ENCODE measurements at places on chromosomes 2 and 18.

DNA sequence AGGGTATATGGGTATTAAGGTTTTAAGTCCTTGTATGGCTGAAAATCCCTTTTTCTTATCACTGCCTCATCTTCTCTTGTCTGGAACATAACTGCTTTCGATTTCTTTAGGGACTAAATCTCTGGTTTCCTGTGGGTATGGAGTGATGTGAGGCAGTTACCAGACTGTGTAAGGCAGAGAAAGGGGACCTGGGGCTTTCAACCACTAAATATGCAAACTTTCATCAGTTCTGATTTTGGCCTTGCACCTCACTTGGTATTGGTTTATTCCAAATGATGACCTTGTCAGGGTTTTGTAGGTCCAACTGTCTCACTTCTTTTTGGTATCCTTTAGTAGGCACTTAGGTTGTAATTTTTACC is 9.3 kb downstream of the MAP4K4 start:
- no peak for DNase-seq

DNA sequence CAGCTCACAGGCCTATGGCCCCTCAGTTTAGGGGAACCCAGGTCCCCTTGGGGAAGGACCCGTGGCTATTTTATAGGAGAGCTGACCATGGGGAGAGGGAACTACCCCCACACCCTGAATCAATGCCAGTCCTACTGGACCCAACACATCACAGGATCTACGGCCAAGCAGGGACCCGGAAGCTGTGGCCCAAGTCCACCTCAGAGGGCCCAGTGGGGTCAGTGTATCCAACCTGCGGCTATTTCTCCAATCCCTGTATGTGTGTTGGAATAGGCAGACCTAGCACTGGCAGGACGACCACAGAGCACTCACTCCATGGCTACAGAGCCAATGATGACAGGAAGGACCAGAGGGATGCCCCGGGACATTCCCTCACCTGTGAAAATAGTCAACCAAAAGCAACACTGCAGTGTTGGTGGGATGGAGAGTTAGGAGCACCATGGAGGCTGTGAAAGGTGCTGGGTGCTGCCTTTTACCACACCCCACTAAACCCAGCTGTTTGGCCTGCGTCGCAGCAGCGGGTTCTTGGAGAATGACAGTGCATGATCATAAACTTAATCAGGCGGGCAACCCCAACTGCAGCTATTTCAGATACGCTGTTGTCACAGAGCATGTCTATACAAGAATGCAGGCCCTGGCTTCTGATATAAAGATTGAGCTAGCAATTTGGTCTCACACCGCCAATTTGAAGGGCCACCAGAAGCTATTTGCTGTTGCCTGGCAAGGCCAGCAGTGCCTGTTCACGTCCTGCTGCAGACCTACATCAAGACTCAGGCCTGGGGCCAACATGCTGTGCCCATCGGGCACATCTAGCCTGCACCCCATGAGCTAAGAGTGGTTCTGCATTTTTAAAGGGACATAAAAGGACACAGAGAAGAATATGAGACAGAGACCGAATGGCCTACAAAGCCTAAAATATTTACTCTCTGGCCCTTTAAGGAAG is 110.4 kb downstream of the EIPR1 start:
- DNase-seq = no peak

- DNase-seq = no peak
These were observed 24.5 kb downstream of the LOXHD1 start for GRCh38 chr18:46632401-46633071.

GRCh38 chr2:173755798-173756197 is 209.4 kb downstream of the SP3 start:
- DNase-seq = no peak

DNA sequence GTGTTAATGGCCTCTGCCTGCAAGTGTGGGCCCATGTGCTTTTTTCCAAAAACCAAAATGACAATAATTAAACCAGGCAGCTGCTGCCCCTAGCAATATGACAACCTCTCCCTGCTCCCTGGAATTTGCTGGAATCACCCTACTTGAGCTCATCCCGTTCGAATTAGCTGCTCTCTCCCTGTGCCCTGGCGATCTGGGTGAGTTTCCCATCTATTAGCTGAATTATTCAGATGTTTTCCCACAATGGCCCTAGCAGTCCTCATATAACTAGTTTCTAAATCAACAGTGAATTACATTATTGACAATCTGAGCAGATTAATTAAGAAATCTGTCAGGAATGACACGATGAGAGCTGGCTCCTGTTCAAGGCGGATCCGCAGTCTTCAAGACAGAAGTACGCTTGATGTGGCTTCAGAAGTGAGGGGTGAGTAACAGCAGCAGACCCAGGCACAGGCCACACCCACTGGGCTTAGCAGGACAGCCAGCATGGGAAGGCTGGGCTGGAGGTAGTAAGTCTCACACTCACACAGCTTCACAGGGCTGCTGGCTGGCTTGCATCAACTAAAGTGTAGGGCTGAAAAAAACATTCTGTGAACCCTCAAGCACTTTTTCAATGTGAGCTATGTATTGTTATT is 366.2 kb upstream of the ID2 start:
- DNase-seq = no peak
